ENCODE measurements at places on chromosomes 4 and X. TPM values are rescaled to one million over a fixed set of nuclear protein-coding genes. Genes with fewer than 3 reads are reported as not detected.
A peak's percentile ranks its signal among the peaks of the same experiment; 100 is the strongest.

Gene SSR4
- 180 TPM for total RNA-seq

Gene CC2D2A
- total RNA-seq, result 19.6 TPM

DNA sequence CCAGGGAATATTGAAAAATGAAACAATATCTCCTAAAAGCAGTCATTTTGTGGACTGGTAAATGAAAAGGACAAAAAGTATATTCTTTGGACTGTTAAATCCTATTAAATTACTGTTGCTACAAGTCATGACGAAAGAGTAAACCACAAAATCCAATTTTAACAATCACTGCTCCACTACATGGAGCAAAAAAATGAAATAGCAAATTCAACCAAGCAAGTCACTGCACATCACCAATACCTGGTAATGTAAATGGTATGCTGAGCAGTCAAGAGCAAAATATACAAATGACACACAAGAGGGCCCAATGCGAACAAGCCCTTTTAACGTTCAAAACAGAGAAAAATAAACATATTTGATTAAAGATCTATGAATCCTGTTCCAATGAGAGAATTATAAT lies 126.2 kb downstream of the KLHL13 start:
- no peak for DNase-seq

DNA sequence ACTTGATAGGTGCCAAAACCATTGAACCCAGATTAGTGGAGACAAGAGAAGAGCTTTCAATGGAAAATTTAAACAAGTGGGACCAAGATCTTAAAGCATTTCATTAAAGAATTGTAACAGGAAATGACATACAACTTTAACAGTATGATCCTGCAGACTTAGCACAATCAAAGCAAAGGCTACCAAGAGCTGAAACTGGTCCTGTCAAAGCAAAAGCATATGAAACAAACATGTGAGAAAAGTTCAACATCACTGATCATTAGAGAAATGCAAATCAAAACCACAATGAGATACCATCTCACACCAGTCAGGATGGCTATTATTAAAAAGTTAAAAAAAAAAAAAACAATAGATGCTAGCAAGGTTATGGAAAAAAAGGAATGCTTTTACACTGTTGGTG lies 425.6 kb downstream of the IL1RAPL1 start:
- no peak for DNase-seq

- DNase-seq, result peak; percentile 1
Observed at GRCh38 chrX:108199691-108200090, 108.1 kb downstream of the ATG4A start.

DNA sequence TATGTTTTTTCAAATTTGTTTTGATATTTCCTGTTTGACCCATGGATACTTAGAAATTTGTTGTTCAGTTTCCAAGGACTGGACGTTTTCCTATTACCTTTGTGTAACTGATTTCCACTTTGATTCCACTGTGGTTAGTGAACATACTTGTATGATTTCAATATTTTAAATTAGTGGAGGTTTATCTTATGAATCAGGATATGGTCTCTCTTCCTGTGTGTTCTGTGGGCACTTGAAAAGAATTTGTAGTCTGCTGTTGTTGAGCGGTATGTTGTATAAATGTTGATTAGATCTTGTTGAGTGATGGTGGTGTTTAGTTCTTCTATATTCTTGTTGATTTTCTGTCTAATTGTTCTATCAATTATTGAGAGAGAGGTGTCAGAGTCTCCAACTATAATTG lies 21.2 kb upstream of the LAMTOR3 start:
- DNase-seq, result no peak
